GM23338 (cell line): ENCODE measurements at places on chromosomes 4 and X. TPM values are rescaled to one million over a fixed set of nuclear protein-coding genes. Genes with fewer than 3 reads are reported as not detected.

JADE3 gene
- total RNA-seq, result 14.1 and 15.3 TPM in 2 replicates

BEND2 gene
- not detected in 2 replicates for total RNA-seq

GRCh38 chr4:41427306-41427882, 110.6 kb upstream of the LIMCH1 start:
- DNase-seq, result no peak

ATG4A gene
- total RNA-seq, result 1.1 and 2.8 TPM in 2 replicates

ADH7 gene
- not detected in 2 replicates for total RNA-seq

DNA sequence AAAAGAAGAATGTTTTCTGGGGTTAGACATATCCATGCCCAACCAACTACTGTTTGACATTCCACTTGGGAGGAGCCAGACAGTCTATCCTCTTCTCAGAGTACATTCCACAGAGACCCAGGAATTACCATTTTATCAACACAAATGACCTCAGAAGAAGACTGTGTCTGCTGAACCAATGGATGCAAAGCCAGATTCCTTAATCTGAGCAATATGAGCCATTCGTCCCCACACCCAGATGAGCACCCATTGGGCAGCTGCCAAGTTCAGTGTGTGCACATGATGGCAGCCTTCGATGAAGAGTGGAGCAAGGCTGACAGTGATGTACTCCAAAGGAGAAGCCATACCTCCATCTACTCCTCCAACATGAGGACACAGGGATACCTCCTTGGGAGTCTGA, 111.3 kb downstream of the ZNF674 start:
- DNase-seq, result no peak

DNA sequence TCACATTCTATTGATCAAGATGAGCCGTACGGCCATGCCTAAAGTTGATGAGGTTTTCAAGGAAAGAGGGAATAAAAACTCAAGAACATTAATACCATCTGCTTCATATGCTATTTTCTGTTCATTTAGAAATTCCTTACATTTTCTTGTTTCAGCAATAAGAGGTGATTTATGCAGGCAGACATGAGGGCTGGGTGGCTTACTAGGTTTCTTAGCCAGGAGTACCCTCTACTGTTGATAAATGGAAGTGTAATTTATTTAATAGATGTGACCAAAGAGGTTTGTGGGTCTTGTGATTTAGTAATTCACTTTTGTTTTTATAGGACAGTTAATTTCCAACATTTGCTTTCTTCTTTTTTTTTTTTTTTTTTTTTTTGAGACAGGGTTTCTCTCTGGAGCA, 6.4 kb upstream of the SMIM9 start:
- DNase-seq, result peak; percentile 40

DNA sequence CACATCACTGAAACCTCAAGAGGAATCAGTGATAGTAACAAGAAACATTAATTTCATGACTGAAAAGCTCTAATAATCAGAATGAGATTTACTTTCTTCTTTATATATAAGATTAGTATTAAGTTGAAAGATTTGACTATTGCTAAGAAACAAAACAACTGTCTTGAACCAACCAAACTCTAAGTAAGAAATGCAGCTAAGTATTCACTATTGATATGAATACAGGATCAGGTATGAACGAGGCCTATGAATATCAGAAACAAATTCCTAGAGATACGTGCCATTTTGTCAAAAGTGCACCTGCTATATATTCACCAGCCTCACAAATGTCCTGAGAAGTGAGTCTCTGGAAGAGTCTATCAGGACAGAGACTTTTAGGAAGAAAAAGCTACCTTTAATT, 32.1 kb downstream of the GATB start:
- no peak for DNase-seq

DNA sequence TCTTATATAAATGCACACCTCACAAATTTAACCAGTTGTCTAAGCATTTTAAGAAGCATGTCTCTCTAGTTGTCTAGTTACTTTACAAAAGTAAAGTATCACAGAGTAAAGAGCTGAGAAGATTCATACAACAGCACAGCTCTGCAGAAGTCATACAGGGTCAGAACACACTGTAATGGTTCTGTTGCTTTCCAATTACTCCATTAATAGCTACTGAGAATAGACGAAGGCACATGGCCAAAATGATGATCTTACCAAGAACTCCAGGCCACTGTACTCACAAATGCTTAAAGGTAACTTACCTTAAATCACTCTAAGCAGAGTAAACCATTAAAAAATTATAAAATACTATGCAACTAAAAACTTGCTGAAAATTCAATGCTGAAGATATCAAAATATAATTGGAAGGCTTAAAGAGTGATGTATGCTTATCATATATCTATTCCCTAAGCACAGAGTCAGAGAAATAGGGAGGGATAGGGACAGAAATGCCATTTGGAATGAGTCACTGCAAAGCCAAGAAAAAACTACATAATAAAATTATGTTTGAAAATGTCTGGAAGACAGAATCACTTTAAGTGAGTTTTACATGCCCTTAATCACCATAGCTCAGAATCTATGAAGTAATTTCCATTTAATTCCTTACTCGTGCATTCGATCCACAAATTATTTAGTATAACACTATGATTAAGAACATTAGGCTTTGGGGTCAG, 71.0 kb downstream of the DDX60L start:
- DNase-seq, result no peak

ATOH1 gene
- total RNA-seq, result 0.27 and 0.69 TPM in 2 replicates

GRCh38 chr4:158827543-158827981, 58.7 kb downstream of the FNIP2 start:
- no peak for DNase-seq

MECP2 gene
- 32.7 and 34.0 TPM in 2 replicates for total RNA-seq

- no peak for DNase-seq
Observed at GRCh38 chr4:134313591-134313990, 112.0 kb upstream of the PABPC4L start.

DNA sequence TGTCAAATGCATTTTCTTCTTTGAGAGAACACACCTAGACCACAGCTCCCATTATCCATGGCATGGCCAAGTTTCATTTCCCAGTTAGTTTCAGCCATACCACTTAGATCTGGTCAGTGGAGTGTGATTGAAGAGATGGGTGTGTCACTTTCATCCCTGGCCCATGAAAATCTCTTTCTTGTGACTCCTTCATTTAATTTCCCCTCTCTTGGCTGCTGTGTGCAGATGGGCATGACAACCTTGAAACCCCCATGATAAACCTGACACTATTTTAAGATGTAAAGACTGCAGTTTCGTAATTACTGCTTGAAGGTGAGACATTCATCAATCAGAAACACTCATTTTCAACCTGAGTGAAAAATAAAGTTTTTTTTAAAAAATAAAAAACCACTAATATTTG, 284.9 kb downstream of the IL15 start:
- no peak for DNase-seq

DNA sequence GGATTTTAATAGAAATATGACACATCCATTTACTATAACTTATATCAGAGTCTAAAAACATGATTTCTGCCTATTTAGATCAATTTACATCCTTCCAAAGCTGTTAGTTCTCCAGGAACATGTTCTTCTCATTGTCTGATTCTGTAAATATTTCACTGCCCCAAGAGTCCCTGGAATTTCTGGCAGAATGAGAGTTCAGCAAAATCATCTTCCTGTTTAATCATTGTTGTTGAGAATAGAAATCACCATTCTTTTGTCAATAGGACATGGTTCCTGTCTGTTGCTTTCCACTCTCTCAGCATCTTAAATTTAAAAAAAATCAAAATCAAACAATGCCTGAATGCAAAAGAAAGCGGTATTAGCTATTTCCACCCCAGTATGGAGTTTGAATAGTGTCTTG, 172.8 kb upstream of the FRMPD4 start:
- DNase-seq, result no peak

GRCh38 chr4:127414951-127415606, 217.7 kb upstream of the INTU start:
- DNase-seq, result no peak
